ENCODE measurements at places on chromosomes 2 and 18. TPM values are rescaled to one million over a fixed set of nuclear protein-coding genes. Genes with fewer than 3 reads are reported as not detected.

- H3K4me1 ChIP-seq: no peaks in the 10 kb centered on the region
- no peak overlapping the region for H3K4me3 ChIP-seq
- H3K36me3 ChIP-seq: no peaks in the 10 kb centered on the region
Observed at GRCh38 chr2:216615298-216616082, 17.7 kb upstream of the IGFBP2 start.

DNA sequence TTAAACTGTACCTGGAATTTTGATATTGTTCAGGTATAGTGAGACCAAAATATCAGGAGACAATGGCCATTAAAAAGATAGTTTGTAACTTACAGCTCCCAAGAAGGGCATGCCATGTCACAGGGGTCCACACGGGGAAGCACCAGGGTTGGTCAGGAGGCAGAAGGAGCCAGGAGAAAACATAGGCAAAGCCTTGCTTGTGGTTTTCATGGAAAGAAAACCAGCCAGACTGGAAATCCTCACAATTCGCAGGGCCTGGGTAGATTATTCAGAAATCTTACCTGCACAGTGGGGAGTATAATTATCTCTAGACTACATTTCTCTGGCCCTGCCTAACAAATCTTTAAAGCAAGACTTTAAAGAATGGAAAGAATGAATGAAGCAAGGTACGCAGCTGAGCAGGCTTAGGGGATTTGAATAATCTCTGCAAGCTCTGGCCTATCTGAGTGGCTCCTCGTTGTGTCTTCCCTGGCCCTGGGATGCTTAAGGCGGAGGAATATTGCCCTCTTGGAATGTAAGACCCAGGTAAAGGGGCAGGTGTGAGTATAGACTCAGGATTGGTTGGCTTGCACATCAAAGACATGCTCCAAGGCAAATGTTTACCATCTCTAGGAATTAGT lies 66.9 kb upstream of the CDC42EP3 start:
- H3K4me3 ChIP-seq: no peak overlapping the region
- no peaks in the 10 kb centered on the region for H3K4me1 ChIP-seq
- no peak for DNase-seq
- H3K36me3 ChIP-seq: no peaks in the 10 kb centered on the region
- no peak overlapping the region for H3K27ac ChIP-seq

- DNase-seq: no peak
- H3K4me3 ChIP-seq: no peak overlapping the region
Observed at GRCh38 chr2:133952896-133953295, 301.0 kb upstream of the MGAT5 start.

DNA sequence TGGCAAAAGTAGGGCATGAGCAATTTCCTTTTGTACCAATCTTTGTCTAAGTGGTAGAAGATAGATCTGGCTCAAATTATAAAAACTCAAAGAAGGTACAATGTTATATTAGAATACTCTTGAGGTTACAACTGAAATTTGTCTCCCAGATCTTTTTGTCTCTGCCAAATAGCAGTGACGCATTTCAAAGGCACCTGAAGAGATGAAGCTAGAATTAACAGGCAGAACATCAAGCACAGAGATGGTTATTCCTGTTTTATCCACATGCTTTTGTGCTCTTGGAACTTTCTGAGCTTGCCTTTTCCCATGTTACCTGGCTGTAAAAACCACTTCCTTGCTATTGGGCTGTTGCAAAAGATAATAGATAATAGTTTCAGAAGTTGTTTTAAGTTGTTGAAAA lies 74.3 kb downstream of the GREB1L start:
- H3K4me1 ChIP-seq: no peaks in the 10 kb centered on the region
- no peak overlapping the region for H3K27ac ChIP-seq
- DNase-seq: no peak
- H3K27me3 ChIP-seq: no peaks in the 10 kb centered on the region
- H3K4me3 ChIP-seq: no peak overlapping the region
- no peaks in the 10 kb centered on the region for H3K36me3 ChIP-seq

GRCh38 chr2:143705108-143705707 lies 576.0 kb downstream of the ARHGAP15 start:
- no peaks in the 10 kb centered on the region for H3K36me3 ChIP-seq
- no peak for DNase-seq

DNA sequence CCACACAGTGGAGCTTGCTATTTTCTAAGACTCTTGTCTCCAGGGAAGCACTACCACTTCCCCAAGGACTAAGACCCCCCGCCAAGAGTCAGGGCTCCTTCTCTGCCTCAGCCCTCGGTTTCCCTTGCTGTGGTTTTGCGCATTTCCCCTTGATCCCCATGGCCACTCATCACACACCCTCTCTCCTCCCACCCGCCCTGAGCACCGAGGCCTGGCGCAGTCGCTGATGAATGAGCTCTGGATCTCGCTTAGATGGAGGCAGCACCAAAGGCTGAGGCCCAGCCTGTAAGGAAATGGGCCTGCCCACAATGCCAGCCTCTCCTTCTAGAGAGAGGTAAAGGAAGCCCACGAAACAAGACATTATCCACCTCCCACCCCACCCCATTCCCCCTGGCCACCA lies 96.9 kb downstream of the TNS1 start:
- H3K27ac ChIP-seq: peak overlapping the region; percentile 85

- H3K4me3 ChIP-seq: no peak overlapping the region
- H3K27me3 ChIP-seq: no peaks in the 10 kb centered on the region
- peaks cover 9% of the 10 kb centered on the region for H3K36me3 ChIP-seq
- H3K4me1 ChIP-seq: no peaks in the 10 kb centered on the region
- no peak overlapping the region for H3K27ac ChIP-seq
Observed at GRCh38 chr18:41973983-41974382, 18.9 kb downstream of the PIK3C3 start.

RAPGEF4 gene
- total RNA-seq: 12.3 TPM

MBD5 gene
- 67.3 TPM for total RNA-seq

CCDC121 gene
- total RNA-seq: 4.3 TPM
